ENCODE measurements at places on chromosomes 2 and 18.
A peak's percentile ranks its signal among the peaks of the same experiment; 100 is the strongest.

- DNase-seq: no peak
Observed at GRCh38 chr2:46373238-46373637, 76.0 kb downstream of the EPAS1 start.

DNA sequence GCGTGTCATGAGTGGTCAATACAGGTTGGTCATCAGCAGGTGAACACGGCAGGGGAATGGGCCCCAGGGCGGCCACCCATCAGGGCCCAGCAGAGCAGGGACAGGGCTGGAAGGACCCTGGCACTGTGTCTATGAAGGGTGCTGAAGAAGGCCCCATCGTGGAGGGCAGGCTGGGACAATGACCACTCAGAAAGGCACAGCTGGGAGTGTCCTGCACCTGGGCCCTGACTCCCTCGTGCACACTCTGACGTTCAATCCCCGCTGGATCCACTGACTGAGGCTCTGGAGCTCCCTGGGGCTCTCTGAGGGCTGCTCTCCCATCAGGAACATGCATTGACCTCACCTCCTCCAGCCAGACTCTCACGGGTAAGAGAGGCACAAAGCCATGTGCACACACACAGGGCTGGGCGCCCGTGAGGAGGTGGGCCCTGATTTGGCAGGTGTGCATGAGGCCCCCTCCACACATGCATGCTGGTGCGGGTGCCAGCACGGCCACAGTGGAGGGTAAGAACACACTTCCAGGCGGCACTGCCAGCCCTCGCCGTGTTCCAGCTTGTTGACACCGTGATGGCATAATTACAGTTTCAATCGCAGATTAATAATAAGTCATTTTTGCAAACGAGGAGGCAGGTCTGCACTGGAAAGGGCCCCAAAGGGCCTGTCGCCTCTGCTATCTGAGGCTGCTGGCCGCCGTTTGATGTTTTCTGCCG lies 58.5 kb downstream of the SMAD7 start:
- no peak for DNase-seq

DNA sequence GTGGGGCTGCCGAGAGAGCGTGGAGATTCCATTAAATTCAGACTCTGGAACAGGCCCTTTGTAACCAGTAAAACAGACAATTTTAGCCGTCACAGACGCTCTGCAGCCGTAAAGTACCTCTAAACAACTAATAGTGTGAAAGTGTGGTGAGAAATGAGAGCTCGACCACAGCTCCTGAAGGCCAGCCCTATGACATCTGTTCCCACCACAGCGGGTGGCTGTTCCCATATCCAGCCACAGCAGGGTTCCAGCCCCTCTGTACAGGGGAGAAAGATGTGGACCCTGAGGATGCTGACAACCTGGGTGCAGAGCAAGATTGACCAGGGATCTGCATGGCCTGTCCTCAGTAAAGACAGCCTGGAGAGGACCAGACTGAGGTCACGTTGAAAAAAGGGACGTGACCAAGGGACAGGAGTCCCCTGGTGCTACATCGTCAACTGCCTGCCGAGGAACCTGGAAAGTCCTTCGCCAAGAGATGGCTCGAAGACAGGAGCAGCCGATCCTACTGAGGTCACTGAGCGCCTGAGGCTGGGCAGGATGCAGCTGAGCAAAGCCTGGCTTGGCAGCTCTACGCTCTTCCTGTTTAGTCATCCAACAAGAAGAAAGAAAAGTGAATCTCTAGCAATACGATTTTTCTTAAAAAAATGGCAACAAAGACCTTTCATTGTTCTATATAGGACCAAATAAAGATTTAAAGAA lies 831.7 kb downstream of the RNF144A start:
- DNase-seq: no peak

DNA sequence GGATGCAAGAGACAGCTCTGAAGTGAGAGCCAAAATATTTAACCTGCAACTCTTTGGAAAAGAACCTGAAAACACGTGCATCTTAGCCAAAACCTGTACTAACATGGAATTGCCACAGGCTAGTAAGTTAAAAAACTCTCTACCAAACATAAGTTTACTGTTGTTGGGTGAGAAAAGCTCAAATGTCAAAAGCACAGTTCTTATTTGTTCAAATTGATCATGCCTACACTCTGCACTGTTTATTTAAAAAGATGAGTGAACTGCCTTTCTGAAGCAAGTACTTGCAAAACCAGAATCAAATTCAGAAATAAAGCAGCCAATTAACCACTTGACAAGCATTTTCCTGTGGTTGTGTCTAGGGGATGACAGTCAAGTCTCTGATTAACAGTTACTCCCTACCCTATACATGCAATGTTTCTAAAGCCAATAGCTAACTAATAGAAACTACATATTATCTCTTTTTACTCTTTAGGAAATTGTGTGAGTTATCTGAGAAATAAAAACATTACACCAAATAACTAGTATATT lies 5.6 kb downstream of the IKZF2 start:
- no peak for DNase-seq

- no peak for DNase-seq
Observed at GRCh38 chr18:44589693-44590355, 90.9 kb upstream of the SETBP1 start.

DNA sequence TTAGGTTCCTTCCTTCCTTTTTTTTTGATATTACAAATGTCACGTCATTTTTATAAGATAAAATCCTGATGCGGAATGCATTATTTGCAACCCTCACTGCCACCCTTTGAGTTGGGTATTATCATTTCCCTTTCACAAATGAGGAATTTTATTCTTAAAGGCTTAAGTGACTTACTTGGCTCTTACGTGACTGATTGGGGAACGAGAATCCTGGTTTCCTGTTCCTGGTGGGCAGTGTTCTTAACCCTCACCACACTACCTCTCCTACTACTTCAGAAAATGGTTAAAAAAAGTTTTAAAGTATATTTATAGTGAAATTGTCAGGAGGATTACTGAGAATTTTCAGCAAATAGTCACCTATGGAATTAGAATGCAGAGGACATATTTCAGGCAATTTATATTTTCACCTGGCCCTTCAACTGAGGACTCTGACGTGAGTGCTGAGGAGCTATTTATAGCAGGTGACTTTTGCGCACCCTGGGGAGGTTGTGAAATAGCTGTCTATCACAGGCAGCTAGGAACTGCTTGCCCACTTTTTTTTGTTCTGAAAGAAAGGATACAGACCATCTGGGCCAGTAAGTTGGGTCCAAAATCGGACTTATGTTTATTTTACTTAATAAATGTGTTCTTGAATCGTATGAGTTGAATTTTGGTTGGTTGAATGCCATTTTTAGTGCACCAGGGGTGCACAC lies 18.7 kb upstream of the RASGRP3 start:
- DNase-seq: no peak

GRCh38 chr18:52829876-52830405 lies 489.9 kb downstream of the DCC start:
- DNase-seq: no peak

GRCh38 chr18:56038171-56039030 lies 450.4 kb upstream of the TCF4 start:
- no peak for DNase-seq

DNA sequence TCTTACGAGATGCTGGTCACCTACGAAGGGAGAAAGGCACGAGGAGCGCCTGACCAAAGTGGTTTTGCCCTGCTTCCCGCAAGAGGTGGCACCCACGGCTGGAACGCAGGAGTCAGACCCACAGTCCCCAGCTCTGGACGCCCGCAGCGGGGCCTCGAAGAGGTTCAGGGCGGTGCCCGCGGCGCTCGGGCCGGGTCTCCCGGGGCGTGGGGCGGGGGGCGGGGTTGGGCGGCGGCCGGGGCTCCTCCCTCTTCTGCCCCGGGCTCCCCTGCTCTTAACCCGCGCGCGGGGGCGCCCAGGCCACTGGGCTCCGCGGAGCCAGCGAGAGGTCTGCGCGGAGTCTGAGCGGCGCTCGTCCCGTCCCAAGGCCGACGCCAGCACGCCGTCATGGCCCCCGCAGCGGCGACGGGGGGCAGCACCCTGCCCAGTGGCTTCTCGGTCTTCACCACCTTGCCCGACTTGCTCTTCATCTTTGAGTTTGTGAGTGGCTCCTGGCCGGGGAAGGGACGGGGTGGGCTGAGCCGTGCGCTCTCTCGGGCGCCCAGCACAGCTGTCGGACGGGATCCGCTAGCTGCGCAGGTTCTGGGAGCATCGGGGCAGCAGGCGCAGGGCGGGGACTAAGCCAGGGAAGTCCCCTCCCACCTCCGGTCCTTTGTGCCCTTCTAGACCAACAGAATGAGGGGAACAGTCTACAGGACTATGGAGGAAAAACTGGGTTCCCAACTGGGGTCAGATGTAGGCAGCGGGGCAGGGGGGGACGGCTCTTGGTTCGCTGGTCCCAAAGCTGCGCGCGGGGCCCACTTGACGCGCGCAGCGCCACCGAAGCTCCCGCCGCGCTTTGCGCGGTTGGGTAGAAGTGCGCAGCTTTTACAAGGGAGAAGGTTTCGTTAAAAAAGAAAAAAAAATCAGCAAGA lies at the start of gene MAL:
TSS of gene MAL (plus strand) at position 303 of the 914 bp plus-strand sequence. CDS start at position 388, 85 bp downstream.
- peak; percentile 23 for DNase-seq

GRCh38 chr2:26941486-26941885 lies 29.0 kb upstream of the MAPRE3 start:
- DNase-seq: no peak
